Dermis blood vessel endothelial cell (primary cell): ENCODE measurements at places on chromosomes 2 and 18.

DNA sequence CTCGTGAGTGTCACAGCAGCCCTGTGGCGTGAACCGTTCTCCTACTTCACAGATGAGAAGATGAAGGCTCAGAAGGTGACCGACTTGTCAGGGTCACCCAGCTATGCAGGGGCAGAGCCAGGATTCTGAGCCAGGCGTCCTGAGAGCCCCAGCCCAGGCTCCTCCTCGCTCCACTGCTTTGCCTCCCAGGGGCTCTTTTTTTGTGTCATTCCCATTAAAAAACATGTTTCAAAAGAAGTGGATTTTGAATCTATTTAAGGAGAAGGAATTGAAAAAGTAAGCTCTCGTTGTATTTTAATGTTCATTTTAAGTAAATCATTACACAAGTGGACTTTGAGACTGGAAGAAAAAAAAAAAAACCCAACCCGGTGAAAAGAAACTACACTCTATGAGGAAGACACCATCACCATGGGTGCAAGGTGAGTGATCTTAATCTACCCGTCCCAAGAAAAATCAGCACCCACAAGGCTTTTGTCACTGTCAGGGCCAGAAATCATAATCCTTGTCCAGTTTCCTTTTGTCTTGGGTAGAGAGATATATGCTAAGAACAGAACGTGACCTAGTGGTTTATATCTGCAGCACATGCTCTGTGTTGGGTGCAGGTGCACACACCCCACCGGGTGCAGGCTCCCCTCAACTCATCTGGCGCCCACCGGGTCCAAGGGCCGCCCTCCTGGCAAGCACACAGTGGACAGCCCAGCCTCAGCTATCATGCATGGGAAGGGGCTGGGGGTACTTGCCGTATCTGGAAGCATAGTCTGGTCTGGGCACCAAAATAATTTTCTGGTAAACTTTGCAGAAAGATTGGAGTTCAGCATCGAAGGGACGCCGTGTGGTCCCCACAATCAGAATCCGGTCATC is 73.5 kb upstream of the ASB18 start:
- DNase-seq = no peak

DNA sequence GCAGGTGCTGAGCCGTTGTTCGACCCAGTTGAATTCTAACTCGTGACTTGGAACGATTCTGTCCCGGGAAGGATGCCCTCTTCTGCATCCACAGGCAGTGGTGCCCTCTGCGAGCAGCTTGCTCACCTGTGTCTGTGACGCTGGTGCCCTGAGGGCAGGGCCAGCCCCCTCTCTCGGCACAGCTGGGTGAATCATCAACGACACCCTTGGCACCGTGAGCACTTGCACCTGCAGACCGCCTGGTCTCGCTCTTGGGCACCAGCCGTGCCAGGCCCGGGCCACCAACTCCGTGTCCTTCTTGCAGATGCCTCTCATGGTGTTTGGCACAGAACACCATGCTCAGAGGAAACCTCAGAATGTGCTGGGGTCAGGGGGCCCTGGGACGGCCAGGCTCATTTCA is 75.0 kb downstream of the SLC66A2 start:
- no peak for DNase-seq

- no peak for DNase-seq
Measured at GRCh38 chr2:3125761-3126130, 251.9 kb downstream of the EIPR1 start.

DNA sequence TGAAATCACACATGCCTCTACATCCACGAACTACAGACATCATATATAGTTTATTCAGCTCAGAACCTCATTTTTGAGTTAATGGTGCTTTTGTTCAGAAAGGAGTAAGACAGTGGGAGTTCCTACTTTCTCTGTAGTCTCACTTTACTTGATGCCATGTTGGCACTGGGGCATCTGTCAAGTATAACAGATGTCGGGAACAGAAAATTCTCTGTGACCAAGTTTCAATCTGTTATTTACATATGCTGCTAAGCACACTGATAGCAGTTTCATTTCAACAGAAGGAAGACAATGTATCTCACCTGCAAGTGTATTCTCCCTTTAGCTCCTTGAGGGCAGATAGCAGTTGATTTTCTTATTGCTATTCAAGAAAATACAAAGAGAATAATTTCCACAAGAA is 774.1 kb downstream of the METTL4 start:
- DNase-seq = no peak

GRCh38 chr2:120712180-120712681 is 23.4 kb upstream of the GLI2 start:
- DNase-seq = no peak

DNA sequence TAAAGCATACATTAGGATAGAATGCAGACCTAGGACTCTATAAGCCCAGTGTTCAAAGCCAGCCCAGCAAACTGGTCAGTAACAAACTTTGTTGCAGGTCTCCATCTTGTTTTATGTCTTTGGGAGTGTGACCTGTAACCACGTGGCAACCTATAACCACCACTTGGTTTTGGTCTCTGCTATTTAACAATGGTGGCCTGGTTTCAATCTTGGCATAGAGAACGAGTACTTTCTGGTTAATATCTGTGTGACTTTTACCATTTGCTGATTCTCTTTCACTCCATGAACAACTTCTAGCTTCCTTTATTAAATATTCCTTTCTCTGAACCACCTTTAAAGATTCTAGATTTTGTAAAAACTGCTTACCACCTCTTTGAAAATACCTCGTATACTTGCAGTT is 118.5 kb downstream of the KCNS3 start:
- no peak for DNase-seq

DNA sequence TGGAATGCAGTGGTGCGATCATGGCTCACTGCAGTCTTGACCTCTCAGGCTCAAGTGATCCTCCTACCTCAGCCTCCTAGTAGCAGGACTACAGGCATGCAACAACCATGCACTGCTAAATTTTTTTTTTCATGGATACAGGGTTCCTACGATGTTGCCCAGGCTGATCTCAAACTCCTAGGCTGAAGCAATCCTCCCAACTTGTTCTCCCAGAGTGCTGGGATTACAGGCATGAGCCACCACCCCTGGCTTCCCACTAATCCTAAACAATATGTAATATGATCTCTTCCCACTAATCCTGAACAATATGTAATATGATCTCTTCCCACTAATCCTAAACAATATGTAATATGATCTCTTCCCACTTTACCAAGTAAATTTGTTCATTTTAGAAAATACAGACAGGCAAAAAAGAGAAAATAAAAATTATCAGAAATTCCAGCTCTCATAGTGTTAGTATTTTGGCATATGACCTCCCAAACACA is 33.7 kb upstream of the C18orf32 start:
- peak; percentile 10 for DNase-seq
